Activated CD4-positive, CD25-positive, alpha-beta regulatory T cell treated with anti-CD3 and anti-CD28 coated beads, Interleukin-2, amount 50 U/mL, for 24 hours (primary cell): ENCODE measurements at places on chromosomes 4 and X.
A peak's percentile ranks its signal among the peaks of the same experiment; 100 is the strongest.

DNA sequence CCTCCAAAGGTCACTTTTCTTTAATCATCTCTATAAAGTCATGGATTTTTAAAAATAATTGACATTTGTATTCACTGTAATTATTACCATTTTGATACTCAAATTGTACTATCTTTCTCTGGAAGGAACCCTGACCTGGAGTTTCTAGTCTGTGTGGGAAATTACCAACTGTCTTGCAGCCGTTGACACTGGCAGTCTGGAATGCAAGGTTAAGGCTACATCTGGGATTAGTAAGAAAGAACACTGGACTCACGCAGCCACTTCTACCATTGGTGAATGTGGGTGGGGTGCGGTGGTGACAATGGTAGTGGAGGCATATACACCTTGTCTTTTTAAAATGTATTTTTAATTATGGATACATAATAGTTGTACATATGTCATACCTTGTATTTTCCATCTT lies 40.9 kb downstream of the EGF start:
- ATAC-seq, result no peak

DNA sequence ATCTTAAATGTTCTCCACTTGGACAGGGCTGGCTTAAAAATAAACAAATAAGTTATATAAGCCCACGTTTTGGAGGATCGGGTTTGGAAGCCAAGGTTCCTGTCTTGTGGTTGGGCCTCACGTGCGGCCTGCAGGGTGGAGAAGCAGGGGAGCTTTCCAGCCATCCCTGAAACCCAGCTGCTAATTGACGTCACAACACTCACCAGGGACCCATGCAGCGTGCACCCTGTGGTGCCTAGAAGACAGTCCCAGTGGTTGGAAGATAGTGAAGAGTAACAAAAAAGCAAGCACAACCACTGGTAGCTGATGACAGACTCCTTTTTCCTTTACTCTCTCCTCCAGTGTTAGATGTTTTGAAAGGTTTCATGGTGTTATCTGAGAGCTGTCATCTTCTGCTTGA lies 142.0 kb upstream of the RBPJ start:
- no peak for ATAC-seq

DNA sequence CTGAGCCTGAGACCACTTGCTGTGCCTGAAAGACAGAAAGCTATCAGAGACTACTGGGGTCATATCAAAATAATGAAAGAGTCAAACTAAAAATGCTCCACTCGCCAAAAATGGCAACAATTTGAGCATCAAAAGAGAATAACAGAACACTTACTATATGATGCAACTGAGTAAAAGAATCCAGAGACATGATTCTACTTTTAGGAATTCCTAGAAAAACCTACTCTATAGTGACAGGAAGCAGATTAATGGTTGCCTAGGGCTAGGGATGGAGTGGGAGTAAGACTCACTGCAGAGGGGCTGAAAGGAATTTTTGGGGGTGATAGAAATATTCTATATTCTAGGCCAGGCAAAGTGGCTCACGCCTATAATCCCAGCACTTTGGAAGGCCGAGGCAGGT lies 29.4 kb upstream of the SLAIN2 start:
- ATAC-seq, result no peak

GRCh38 chr4:29653221-29653620 lies 1066.9 kb upstream of the PCDH7 start:
- ATAC-seq, result no peak

GRCh38 chrX:112048707-112049106 lies 33.9 kb downstream of the TRPC5 start:
- ATAC-seq, result no peak

DNA sequence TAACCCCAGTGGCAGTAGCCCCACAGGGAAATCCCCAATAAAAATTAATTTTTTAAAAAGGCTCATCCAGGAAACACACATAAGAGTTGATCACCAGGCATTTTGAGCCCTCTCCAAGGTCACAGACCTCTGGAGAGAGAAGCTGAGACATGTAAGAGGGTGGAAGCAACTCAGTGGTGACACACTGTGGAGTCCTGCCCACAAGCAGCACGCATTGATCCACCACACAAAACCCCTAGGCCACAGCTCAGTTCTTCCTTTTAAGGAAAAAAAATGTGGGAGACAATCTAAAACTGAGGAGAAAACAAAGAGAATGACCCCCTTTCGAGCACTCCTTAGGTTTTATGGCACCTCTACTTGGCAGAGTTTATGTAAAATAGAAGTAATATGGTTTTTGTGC lies 71.7 kb upstream of the S100G start:
- no peak for ATAC-seq

DNA sequence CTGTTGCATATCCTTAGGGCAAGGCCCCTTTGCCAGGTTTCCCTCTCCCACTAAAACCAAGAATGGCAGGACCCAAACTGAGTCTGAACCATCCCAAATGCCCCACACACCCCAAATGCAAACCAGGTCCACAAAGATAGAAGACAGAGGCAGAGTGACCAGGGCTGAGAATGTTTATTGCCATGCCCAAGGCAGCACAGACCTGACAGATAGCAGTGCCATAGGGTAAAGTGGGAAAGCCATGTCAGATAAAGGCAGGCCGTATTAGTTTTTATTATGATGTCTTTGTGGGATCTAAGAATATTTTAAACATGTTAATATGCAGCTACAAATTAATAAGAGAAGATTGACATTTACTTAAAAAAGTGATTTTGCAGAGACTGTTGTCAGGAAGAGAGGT lies 29.6 kb upstream of the MND1 start:
- ATAC-seq, result no peak

DNA sequence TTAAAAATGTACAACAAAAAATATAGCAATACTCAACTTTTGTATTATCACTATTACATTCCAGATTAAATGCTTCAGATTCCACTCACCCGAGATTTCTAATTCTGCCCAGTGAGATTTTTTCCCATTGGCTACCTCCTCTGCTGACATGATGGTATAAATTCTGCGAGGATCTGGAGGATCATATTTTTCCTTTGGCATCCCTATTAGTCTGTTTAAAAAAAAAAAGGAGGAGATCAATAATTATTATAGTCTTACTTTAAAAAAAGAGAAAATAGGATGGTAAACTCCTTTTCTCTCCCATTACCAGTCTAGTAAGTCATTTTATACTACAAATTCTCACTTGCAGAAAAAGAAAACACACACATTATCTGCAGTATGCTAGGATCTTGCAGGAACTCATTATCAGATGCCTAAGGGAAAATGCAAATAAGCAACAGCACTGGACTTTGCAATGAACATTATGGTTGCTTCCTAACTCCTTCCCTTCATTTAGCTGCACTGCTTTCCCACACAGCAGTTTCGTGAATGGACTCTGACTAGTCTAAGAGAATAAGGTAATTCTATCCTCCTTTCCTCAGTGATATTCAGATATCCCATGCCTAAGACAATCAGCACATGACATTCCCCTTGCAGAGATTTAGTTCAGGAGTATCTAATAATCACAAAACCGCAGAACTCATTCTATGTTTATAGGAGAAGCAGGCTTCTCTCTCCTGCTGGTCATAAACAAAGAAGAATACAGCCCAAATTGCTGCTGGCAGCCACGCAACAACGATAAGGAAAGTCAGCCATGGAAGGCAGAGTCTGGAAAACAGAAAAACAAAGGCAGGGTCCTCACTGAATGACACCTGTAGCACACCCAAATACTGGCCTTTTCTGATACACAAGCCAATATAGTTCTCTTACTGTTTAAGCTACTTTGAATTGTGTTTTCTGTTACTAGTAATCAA lies 42.7 kb downstream of the CNOT6L start:
- no peak for ATAC-seq

DNA sequence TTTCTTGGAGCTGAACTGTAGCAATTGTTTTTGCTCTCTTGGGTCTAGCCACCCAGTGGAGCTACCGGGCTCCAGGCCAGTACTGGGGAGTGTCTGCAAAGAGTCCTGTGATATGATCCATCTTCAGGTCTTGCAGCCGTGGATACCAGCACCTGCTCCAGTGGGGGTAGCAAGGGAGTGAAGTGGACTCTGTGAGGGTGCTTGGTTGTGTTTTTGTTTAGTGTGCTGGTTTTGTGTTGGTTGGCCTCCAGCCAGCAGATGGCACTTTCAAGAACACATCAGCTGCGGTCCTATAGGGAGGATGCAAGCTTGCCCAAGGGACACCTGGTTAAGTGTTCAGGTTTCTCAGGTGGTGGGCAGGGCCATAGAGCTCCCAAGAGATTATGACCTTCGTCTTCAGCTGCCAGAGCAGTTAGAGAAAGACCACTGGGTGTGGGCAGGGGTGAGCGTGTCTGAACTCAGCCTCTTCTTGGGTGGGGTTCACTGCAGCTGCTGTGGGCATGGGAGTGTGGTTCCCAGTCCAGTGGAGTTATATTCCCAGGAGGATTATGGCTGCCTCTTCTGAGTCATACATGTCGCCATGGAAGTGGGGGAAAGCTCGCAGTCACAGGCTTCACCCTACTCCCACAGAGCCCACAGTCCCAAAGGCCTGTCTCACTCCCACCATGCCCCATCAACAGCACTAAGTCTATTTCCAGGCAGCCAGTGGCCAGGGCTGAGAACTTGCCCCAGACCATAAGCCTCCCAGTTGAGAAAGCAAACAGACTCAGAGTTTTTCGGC lies 811.6 kb downstream of the GLUD2 start:
- no peak for ATAC-seq

GRCh38 chr4:36325926-36326325 lies 44.5 kb downstream of the DTHD1 start:
- no peak for ATAC-seq

- ATAC-seq, result no peak
These were observed 242.7 kb upstream of the DCAF8L1 start for GRCh38 chrX:28223991-28224390.

GRCh38 chr4:155592179-155592937 lies 74.3 kb upstream of the GUCY1A1 start:
- ATAC-seq, result no peak

GRCh38 chr4:161519611-161520010 lies 644.2 kb downstream of the FSTL5 start:
- no peak for ATAC-seq

- ATAC-seq, result peak; percentile 98
These were observed 623.8 kb upstream of the DIPK2B start for GRCh38 chrX:45824471-45824870.

- ATAC-seq, result no peak
These were observed 461.0 kb upstream of the GALNT7 start for GRCh38 chr4:172707622-172708021.

- no peak for ATAC-seq
These were observed 2.2 kb downstream of the PAQR3 start for GRCh38 chr4:78936989-78937388.
